ENCODE measurements at places on chromosomes 3 and 15. TPM values are rescaled to one million over a fixed set of nuclear protein-coding genes. Genes with fewer than 3 reads are reported as not detected.

MME gene
- polyA plus RNA-seq: 4.1 TPM

ARID3B gene
- polyA plus RNA-seq: 1.8 TPM

NOX5 gene
- 0.08 TPM for polyA plus RNA-seq

TIMP4 gene
- 0.36 TPM for polyA plus RNA-seq

WDR72 gene
- 17.3 TPM for polyA plus RNA-seq

KPNA4 gene
- polyA plus RNA-seq: 6.7 TPM

CGNL1 gene
- 12.9 TPM for polyA plus RNA-seq

CCR4 gene
- polyA plus RNA-seq: 0.08 TPM

MASP1 gene
- 64.2 TPM for polyA plus RNA-seq

CRYGS gene
- 1.2 TPM for polyA plus RNA-seq

PLOD2 gene
- 21.4 TPM for polyA plus RNA-seq

- DNase-seq: no peak
Measured at GRCh38 chr3:5136919-5137429, 14.9 kb downstream of the ARL8B start.

- no peak for DNase-seq
Measured at GRCh38 chr3:10173095-10173925, 8.6 kb downstream of the IRAK2 start.

DNA sequence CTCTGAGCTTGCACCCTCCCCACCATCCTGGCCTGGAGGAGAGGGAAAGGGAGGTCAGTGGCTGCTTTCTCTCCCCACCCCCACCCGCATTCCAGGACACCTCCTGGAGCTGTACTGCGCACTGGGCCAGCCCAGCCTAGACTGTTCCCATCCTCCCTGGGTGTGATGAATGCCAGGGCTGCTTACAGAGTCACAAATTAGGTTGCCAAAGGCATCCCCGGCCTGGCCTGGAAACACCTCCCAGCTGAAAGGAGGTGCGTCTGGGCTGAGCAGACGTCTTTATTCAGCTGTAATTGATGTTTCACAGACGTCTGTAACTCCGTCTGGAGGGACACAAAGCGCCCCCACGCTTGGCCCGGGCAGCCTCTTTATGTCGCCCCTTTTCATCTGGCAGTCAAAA, 47.6 kb downstream of the RHCG start:
- no peak for DNase-seq

DNA sequence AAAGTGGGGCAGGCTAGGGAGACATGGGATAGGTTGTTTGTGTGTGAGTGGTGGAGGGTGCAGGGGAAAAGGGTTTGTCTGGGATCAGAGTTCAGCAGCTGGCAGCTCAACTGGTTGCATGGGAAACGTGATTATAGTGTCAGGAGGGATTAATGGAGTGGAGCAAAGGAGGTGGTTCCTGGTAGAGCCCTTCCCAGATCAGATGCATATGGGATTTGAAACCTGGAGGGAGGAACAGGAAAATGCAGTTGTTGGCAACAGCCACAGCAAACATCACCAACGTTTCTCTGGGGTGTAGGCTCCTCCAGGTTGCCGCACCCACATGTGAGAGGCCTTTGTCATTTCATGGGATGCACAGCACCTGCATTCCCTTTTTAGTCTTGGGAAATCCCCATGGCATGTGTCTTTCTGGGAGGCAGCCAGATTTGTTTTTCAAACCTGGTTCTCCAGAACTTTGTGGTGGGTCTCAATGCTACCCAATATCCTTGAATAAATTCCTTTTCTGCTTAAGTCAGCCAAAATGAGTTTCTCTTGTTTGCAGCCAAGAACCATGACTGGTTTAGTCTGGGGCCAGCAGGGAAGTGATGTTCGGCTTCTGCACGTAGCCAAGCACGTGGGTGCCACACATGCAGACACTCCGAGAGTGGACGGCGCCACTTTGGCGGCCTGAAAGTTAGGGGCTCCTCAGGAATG, 61.3 kb downstream of the BDH1 start:
- DNase-seq: no peak

DNA sequence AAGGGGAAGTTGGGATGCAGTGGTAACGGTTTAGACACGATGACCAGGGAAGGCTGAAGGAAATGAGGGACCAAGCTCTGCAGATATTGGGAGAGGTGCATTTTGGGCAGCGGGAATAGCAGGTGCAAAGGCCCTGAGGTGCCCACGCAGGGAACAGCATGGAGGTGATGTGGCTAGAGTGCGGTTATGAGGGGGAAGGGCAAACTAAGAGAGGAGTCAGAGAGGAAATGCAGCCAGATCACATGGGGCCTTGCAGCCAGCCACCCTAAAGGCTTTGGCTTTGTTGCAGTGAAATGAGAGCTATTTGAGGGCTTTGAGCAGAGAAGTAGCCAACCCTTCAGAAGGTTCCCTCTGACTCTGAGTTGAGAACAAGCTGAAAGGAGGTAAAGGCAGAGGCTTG, 2.6 kb downstream of the SPATA12 start:
- DNase-seq: no peak

DNA sequence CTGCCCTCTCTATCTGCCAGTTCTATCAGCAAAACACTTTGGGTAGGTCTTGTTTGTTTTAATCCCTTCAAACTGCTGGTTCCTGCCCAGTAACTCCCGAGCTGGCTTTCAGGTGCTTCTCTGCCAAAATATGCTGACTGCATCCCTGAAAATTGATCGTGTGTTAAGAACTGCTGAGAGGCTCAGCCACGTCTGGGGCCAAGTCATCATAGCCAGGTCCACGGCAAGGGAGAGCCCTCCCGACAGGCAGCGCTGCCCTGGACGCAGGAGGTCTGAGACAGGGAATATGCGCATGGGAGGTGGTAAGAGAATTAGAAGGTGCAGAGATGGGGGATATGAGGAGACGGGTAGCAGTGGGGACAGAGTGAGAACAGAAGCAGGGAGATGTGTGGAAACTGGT, 179.7 kb upstream of the TOPAZ1 start:
- no peak for DNase-seq

DNA sequence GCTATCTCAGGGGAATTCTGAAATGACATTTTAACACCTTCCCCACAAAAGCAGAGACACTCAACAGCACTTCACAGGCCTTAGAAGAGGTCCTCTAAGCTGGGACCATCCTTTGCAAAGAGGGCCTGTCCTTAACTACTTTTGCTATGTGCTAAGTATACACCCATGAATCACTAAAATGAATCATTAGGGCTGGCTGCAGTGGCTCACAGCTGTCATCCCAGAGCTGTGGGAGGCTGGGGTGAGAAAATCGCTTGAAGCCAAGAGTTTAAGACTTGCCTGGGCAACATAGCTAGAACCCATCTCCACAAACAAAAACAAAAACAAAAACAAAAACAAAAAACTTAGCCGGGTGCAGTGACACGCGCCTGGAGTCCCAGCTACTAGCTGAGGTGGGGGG, 53.9 kb upstream of the MELTF start:
- DNase-seq: no peak

- no peak for DNase-seq
Measured at GRCh38 chr3:99562138-99562537, 76.3 kb upstream of the COL8A1 start.

DNA sequence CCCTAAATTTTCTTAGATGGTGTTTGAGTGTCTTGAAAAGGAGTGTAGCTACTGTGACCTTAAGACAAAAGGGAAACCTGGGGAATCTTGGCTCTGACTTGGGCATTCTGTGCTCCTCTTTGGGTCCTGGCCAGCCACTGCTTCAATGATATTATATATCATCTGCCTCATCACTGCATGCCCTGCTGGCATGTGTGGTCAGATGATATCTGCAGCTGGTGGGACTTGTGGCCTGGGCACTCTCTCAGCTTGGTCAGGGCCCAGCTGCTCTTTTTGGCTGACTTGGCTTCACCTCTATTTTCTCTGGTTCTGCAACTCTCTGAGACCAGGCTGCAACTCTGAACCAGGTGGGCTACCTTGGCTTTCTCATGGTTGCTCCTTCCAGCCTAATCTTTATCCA, 446.1 kb upstream of the RARB start:
- no peak for DNase-seq

GRCh38 chr3:64460877-64461276, 226.9 kb downstream of the ADAMTS9 start:
- no peak for DNase-seq

DNA sequence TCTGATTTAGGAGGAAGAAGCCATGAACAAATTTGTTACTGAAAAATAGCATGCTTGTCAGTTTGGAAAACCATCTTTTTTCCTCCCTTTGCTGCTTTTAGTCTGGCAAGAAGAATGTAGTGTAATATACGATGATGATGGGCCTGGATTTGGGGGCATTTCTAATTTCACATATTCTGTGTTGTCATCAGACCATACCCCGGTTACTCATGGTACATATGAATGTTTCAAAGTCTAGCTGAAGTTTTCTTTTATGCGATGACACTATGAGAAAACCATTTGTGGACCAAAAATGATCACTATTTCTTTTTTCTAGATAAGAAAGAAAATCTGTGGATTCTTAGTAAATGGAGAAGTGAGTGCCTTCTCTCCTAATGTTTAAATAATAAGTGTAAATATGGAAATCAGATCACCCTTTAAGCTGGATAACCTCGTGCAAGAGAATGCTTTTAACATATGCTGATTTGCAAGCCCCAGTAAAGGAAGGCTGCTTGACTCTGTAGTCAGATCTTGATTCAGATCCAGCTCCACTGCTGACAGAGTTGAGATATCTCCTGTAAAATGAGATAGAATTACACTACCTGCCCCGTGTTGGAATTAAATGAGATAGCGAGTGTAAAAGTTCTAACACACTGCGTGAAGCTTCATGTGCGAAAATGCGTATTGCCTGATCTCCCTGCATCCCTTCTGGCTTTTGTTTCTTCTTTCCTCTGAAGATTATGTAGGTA, 3.0 kb downstream of the MEF2A start:
- no peak for DNase-seq

DNA sequence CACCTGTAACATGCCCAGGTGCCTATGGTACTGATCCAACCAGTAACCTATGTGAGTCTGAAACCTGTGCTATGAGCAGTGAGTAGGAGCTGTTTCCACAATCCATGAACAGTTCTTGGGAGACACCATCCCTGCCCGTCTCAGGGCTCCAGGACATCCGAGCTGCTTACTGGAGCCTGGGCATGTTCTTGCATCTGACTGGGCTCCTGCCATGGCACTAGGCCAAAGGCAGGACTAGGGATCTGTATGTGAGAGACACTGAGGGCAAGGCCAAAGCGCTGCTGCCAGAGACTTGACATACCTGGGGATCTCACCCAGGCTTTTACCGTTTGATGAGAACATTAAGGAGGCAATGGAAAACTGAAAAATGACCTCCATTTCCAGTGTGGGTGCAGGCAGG, 59.8 kb downstream of the WDR76 start:
- no peak for DNase-seq

GRCh38 chr15:70512772-70513362, 250.5 kb downstream of the UACA start:
- no peak for DNase-seq

GRCh38 chr3:169923189-169923588, 11.8 kb downstream of the SAMD7 start:
- peak; percentile 78 for DNase-seq

GRCh38 chr15:87901926-87902690, 354.4 kb downstream of the NTRK3 start:
- no peak for DNase-seq

DNA sequence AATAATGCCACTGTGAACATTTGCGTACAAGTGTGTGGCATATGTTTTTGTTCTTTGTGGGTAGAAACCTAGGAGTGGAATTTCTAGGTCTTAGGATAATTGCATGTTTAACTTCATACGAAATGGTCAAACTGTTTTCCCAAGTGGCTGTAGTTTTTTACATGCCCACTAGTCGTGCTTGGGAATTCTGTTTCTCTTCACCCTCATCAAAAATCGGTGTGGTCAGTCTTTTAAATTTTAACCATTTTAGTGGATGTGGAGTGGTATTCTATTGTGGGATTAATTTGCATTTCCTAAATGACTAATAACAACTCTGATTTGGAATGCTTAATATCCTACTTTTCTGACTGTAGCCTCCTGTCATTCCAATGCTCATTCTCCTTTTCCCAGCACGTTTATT, 27.6 kb downstream of the ZFAND6 start:
- DNase-seq: no peak

GRCh38 chr3:194871143-194871863, 185.6 kb downstream of the FAM43A start:
- DNase-seq: no peak

DNA sequence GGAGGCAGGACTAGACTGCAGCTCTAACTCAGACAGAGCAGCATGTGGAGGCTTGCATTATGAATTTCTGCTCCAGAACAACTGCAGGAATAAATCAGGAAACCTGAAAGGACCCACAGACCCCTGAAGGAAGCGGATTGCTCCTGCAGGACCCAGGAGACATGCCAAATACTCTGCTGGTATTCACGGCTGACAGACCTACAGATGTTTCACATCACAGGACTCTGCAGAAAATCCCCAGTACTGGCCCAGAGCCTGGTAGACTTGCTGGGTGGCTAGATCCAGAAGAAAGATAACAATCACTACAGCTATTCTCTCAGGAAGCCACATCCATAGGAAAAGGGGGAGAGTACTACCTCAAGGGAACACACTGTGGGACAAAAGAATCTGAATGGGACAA, 942.1 kb downstream of the AGBL1 start:
- DNase-seq: no peak

GRCh38 chr15:84702961-84703482, 12.9 kb downstream of the SEC11A start:
- no peak for DNase-seq

DNA sequence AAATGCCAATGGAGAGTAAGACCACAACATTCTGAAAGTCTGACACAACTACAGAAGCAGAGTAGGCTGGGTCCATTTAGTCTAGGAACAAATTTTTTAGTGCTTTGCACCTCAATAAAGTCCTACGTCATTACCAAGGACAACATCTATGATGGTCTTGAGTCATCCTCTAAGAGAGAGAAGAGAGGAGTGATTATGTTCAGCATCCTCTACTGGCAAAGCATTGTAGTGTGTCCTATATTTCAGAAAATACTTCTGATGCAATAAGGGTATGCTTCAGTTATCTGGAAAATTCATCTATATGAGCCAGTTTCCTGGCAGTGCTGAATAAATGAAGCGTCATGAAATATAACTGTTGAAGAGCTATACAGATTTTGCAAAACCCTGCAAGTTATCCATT, 95.6 kb downstream of the P2RY1 start:
- DNase-seq: no peak

GRCh38 chr15:97867870-97868269, 92.6 kb upstream of the ARRDC4 start:
- no peak for DNase-seq

DNA sequence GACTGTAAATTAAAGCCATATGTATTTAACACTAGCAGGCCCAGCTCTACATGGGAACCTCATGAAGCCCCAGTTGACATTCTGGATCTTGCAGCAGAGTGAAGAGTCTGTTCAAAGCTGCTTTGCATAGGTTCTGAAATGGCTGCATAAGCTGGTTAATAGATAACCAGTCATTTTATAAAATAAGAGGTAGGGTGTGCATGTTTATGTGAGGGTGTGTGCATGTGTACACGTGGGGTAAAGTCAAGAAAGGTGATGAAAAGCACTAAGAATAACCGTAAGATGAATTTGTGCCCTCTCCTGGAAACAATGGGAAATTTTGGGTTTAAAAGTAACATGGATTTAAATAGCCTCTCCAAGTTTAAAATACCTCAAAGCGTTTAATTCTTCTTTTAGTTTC, 33.0 kb downstream of the PAQR9 start:
- no peak for DNase-seq
